ENCODE measurements at places on chromosomes 16 and 17.

DNA sequence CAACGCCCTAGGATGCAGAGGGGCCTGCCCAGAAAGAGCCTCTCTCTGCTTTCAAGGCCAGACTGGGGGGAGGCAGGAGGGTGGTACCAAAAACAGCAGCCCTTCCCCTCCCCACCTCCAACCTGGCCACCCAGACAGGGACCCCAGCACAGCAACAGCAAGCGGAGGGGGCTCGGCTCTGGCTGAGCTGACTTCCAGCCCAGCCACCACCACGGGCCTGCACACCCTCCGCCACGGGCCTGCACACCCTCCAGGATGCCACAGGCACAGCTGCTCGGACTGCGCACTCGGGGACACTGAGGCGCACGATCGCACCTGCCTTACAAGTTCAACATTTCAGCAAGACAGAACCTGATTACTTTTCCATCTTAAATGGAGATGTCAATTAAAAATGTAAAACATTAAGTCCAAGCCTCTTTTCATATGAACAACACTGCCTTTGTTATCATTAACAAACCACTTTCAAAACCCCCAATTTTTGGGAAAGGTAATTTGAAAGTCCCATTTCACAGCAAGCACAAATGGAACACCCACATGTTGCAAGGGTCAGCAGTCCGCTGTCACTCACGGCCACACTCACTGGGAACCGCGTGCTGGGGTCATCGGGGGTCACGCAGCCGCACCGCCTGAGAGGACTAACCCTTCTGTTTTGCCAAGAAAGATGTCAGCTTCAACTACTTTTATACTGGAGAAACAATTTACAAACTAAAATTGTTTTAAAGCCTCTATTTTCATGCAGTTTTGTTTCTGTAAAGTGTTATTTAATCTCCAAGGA lies 76.4 kb downstream of the ANKRD11 start:
- DNase-seq, result no peak

DNA sequence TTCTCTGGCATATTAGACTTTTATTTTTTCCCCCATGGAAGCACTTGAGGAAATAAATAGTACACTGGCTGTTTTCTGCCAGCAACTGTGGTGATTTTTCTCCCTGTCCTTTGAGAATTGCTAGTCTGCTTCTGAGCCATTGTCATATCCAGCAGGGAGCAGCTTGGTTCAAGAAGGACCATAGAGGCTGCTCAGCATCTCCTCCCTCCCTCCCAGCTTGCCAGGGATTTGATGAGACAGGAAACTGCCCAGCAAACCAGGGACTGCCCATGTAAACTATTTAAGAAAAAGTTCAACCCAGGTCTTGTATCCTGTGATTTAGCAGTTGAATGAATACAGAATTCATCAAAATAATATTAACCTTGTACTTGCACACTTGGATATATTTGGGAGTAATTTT lies 39.5 kb downstream of the CYB5B start:
- DNase-seq, result no peak

- peak; percentile 65 for DNase-seq
Observed at GRCh38 chr16:3112058-3112880, at the start of gene ZNF205. ZNF205 (plus strand) TSS chr16:3112586; CDS start chr16:3113431, 845 bp downstream.

DNA sequence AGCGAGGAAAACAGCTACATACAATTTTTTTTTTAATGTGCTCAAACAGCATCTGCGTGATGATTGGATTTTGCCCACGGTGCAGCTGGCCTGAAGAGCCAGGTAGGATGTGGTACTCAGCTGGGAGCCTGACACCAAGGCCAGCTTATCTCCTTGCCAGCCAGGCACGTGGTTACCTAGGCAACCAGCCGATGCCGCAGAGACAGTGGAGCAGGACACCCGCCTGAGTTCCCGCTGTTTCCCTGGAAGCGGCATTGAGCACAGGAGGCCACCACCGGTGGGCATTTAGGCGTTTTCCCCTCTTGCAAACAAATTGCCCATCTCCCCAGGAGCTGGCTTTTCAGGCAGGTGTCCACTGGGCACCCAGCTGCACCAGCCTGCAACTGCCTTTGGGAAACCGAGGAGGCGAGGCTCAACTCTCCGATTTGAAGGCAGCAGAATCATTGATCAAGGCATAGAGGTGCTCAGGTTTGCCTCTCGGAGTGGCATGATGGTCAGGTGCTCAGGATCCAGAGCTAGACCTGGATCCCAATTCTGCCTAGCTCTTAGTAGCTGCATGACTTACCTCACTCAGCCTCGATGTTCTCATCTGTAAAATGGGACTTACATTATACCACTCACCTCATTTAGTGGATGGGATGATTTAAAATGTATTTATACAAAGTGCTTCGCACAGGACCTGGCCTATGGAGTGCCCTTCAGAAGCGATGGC lies 137.5 kb upstream of the PLCG2 start:
- DNase-seq, result no peak

- no peak for DNase-seq
Observed at GRCh38 chr17:8830141-8830540, 31.0 kb upstream of the MFSD6L start.

All from suppressor macrophage treated with lipopolysaccharide for 4 hours (primary cell).